ENCODE measurements at places on chromosomes 7 and 10.

GRCh38 chr10:79490400-79491142 lies 21.8 kb upstream of the EIF5AL1 start:
- DNase-seq: peak; percentile 70

DNA sequence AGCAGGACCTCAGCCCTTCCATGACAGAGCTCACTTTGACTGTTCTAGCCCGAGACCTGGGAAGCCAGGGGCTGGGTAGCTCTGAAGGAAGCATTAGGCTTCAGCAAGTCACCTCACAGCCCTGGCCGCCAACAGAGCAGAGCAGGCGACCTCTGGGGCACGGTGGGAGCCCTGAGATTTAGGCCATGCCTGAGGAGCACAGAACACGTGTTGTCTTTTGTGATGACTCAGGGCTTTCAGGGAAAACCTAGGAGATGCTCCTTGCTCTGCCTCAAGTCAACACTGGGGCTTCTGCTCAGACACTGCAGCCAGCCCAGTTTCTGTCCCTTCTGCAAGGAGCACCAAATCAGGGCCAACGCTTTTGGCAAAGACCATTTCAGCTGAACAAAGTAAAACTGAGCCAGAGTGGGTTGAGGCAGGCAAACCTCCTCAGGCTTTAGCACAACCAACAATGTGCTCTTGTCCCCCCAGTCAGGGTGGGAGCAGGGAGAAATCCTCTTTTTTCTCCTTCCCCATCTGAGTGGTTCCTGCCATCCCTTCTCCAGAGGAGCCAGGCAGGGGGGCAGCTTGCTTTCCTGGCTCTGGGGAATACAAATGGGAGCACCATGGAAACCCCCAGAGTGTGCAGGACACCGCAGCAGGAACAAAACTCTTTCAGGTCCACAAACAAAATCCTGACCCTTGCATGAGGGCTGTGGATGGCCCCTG lies 14.4 kb downstream of the CAMK2G start:
- DNase-seq: no peak

- DNase-seq: no peak
Measured at GRCh38 chr10:6229290-6229689, 26.6 kb downstream of the PFKFB3 start.

- no peak for DNase-seq
Measured at GRCh38 chr7:44180631-44181030, 8.6 kb downstream of the GCK start.

- no peak for DNase-seq
Measured at GRCh38 chr10:86922553-86922961, 34.9 kb downstream of the MMRN2 start.

DNA sequence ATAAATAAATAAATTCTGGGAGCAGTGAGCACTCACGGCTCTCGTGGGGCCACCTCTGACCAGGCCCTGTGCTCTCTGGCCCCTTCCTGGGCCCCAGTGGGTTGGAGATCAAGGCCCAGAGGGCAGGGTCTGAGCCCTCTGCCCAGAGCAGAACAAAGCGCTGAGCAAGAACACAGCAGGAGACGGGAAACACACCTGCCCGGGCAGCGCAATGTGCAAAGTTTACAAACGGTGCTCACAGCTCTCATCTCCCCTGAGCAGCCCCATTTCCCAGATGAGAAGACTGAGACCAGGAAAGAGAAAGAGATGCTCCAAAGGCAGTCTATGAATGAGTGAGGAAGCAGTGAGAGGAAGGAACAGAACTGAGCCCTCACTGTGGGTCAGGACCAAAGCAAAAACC lies 3.0 kb downstream of the METTL27 start:
- no peak for DNase-seq

- DNase-seq: no peak
Measured at GRCh38 chr10:80471001-80471400, 16.9 kb downstream of the TSPAN14 start.

DNA sequence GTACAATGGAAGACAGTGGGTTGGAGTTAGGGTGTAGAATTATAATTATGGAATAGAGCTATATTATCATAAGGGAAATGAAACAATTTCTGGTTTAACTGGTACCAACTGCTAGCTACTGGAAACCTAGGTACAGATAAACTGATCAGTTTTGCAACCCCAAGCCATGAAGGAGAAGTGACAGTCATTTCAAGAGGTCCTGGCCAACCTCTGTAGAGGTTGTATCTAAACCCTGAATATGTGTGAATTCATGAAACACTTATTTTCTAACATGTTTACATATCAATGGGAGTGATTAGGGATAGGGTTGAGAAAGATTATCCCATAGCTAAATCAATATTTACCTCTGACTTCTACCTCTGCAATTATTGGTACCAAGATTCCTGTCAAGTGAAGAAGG lies 29.9 kb upstream of the CC2D2B start:
- no peak for DNase-seq

- DNase-seq: no peak
Measured at GRCh38 chr7:106110238-106110560, 1.9 kb downstream of the SYPL1 start.

DNA sequence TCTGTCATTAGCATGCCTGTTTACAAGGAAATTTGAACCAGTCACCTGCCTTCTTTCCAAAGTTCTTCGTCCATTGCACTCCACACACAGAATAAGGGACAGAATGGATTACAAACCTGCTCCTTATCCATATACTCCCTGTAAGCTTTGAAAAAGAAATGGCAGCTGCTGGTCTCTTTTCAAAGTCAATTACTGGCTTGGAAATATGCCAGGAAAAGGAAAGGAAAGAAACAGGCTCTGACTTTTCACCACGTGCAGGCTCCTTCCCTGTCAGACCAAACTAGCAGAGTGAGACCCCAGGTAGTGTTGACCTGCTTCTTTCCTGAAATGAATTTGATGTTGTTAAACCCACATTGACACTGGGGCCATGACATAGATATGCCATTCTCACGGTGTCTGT lies 84.5 kb downstream of the LHFPL3 start:
- peak; percentile 54 for DNase-seq

GRCh38 chr7:100538348-100538653 lies 702 bp upstream of the AGFG2 start:
- no peak for DNase-seq

- no peak for DNase-seq
Measured at GRCh38 chr7:85426487-85426960, 239.7 kb upstream of the SEMA3D start.

DNA sequence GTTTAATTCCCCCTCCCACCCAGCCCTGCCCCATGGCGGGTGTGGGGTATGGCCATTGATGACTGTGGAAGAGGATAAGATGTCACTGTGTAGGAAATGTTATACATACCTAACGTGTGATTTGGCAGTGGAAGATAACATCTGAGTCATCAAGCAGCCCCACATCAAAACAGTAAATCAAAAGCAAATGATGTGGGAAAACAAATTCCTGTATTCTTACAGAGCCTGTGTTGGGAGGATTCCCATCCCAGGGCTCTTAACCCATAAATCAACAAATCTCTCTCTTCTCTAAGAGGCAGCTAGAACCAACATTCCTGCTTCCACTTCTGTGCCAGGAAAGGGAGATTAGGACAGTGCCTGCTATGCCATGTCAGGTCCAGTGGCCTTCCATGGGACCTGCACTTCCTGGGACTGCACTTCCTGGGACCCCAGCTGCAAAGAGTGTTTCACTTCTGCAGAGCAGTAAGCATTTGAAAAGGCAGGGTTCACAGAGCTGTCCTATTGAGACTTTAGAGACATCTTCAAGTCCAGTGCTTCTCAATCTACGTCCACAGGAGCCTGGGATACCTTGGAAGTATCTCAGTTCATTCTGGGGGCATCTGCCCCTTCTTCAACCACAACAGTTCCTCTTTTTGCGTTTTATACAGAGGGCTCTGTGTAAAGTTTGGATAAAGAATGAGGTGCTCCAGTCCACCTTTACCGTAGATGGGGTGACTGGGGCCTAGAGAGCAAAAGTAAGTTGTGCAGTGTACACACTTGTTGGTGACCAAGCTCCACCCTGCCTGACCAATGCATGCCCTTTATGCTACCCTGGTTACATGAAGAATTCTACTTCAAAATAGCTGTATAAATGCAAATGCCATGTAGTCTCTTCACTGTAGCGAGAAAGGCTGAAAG lies 45.7 kb downstream of the ATXN7L1 start:
- no peak for DNase-seq

DNA sequence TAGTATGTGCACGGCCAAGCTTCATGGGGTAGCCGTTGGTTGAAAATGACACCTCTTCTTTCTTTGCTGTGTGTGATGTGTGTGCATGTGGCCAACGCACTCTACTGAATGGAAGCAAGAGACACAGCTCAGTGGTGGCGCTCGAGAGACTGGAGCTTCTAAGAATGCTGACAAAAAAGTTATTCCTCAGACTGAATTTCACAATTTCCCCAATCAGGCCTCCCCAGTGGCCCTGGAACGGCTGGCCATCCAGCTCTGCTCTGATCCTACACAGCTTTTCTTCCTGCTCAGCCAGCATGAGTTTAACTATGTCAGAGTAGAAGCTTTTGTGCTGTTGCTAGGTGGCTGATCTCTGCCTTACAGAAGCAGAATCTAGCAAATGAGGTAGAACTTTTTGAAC lies 186.7 kb upstream of the PLXDC2 start:
- DNase-seq: no peak

GRCh38 chr10:126576336-126576735 lies 94.2 kb downstream of the C10orf90 start:
- no peak for DNase-seq

DNA sequence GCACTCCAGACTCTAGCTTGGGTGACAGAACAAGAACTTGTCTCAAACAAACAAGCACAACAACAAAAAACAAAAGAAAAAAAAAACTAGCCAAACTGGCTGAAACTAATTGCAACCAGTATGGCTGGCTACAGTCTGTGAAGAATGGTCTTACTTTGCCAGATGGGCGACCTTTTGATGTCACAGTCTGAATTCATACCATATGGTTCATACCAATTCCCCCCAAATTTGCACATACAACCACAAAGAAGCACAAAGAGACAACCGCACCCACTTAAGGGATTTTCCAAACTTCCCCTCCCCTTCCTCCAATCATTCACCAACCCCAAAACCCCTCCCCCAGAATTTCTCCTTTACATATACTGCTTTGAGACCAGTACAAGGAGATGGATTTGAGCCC lies 114.2 kb downstream of the SPAG6 start:
- DNase-seq: no peak

GRCh38 chr7:88337572-88337971 lies 30.9 kb upstream of the STEAP4 start:
- DNase-seq: no peak

DNA sequence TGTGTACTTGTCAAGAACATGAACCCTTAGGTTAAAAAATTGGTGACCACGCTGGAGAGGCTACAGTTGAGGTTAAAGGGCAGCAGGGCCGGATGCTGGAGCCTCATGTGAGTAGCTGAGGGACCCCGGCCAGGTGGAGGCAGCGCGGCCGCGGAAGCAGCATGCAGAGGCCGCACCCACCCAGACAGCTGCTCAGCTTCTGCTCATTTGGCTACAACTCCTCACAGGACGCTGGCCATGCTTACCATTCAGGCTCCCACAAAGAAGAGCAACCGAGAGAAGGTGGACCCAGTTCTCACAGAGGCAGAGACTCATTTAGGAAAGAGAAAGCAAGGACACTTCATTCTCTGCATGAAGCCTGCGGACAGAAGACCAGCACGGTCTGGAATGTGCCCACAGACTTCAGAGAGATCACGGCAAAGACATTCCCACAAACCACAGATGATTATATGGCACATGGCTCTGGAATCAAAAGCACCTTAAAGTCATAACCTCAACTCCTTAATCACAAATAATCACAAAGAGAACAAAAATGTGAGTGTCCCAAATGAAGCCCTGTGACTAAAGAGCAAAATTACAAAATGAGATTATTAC lies 94.4 kb downstream of the VOPP1 start:
- no peak for DNase-seq

GRCh38 chr7:91657483-91658071 lies 222.9 kb downstream of the MTERF1 start:
- DNase-seq: no peak

- DNase-seq: no peak
Measured at GRCh38 chr7:42099066-42099465, 137.9 kb downstream of the GLI3 start.

GRCh38 chr7:16939161-16939560 lies 57.4 kb upstream of the AGR3 start:
- no peak for DNase-seq

- no peak for DNase-seq
Measured at GRCh38 chr10:36492590-36493515, 632.5 kb upstream of the ANKRD30A start.

GRCh38 chr10:131179361-131179760 lies 132.2 kb downstream of the TCERG1L start:
- no peak for DNase-seq

DNA sequence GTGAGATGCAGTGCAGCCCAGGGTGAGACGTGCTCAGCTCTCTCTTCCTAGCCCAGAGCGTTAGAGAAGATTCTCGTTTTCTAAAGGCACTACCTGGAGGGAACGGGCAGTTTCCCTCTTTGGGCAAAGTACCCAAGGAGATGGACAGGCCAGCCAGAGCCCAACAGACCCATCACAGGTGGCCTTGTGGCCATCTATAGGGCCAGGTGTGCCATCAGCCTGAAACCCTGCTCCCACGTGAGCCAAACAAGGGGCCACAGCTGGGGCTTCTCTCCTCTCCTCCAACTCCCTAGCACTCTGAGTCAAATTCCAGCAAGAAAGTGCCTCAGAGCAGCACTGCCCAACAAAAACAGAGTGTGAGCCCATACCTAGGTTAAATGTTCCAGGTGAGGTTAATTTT lies 22.3 kb downstream of the CHST15 start:
- DNase-seq: no peak

- no peak for DNase-seq
Measured at GRCh38 chr10:110225441-110225755, 18.0 kb downstream of the MXI1 start.

DNA sequence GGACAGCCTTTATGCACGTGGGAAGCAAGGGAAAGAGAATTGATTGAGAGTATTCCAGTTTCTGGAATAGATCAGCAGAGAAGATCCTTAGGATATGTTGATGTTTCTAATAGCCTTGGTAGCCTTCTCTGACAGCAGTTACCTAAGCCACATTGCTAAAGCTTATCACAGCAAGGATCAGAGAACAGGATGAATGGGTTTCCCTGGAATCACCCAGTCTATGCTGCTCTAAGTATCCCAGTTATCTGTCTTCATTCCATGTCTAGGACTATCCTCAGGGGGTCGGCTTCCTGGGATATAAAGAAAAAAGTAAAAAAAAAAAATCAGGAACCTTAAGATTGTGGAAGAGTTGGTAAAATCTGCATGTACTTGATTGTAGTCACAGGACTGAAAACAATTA lies 352.0 kb upstream of the AKR1E2 start:
- DNase-seq: no peak

- no peak for DNase-seq
Measured at GRCh38 chr7:156020566-156020965, 208.3 kb upstream of the SHH start.

- no peak for DNase-seq
Measured at GRCh38 chr7:26155531-26156375, 3.8 kb downstream of the NFE2L3 start.

- DNase-seq: no peak
Measured at GRCh38 chr7:132400561-132401142, 175.6 kb downstream of the PLXNA4 start.

DNA sequence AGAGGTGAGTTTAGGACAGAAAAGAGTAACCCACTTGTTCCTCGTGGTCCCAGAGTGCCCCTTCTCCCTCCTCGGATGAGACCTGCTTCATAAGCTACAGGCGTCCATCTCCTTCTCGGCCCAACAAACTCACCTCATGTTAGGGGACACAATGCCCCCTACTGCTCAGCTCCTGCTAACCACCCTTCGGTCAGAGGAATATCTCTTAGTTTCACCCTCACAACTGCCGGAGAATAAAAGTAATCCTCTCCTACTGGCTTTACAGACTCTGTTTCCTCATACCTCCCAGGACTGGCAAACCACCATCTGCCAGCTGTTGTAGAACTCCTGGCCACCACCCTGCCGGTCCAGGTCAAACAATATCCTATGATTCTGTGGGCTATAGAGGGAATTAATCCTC lies 3.2 kb downstream of the AKR1B15 start:
- no peak for DNase-seq

All from DMS 273 treated with DMSO at 0.1 percent for 48 hours (cell line).